ENCODE measurements at places on chromosomes 12 and 14.

DNA sequence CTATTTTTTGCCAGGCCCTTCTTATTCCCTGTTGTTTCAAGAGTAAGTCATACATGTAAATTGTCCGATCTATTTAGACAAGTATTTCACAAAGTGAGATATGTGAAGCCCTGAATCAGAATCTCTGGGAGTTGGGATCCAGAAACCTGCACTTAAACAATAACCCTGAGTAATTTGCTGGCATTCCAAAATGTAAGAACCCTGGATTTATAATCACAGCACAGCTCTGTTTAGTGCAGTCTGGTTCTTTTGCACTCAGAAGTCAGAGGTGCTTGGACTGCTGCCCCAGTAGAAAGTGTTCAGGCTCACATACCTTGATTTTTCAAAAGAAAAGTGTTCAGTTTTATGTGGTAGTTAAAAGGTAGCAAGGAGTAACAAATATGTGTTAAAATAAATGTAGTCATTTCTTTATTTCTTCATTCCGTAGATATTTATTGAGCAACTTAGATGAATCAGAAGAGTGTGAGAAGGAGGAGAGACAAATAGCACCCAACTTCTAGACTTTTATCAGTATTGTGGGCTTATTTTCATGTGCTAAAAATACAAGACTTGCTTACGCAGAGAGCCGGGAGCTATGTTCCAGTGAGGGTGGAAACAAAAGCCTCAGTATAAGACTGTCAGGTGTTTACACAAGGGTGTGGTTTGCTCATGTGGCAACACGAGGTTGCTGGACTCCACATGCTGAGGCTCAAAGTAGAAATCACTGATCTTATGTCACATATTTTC lies 70.1 kb downstream of the SYNE2 start:
- no peak for DNase-seq

- no peak for DNase-seq
Observed at GRCh38 chr14:71247106-71247505, 339.8 kb downstream of the PCNX1 start.

GRCh38 chr14:73794146-73794545 lies 57.5 kb upstream of the PTGR2 start:
- no peak for DNase-seq

DNA sequence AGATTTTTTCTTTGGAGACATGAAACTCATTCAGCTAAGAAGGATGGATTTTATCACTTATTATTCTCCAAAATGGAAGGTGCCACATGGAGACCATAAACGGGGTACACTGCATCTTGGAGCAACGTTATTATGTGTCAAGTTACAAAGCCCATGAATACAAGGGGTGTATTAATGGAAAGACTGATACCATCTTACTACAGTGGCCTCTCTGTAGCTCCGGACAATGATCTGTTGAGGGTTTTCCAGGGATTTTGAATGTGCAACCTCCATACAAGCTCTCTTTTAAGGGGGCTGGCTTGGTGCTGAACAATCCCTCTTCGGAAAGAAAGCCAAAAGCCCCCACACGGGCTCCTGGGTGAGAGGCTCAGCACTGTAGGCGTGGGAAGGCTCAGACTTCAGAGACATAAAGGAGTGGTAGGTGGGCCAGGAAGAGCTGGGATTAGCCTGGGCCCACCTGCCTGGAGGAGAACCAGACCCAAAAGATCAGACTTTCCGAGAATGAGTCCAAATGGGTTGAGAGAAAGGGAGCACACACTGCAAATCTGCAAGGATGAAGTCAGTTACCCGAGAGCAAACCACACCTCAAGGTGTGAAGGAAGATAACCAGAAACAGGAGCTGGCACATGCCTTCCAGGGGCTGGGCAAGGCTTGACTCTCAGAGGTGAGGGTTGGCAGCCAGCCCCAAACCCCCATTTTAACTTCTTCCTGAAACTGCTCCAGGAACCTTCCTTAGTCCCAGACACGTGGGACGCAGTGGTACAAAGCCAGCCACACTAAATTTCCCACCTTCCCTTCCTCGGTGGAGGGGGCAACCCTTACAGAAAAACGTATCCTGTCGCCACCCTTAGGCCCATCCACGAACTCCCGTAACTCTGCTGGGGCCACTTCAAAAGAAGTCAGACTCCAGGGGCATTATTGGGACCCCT lies 1.5 kb downstream of the VPS37B start:
- DNase-seq: no peak

- no peak for DNase-seq
Observed at GRCh38 chr14:102840771-102841528, 63.7 kb downstream of the TRAF3 start.

Data from eye (tissue), 1 donor.